ENCODE measurements at places on chromosomes 12 and 14. TPM values are rescaled to one million over a fixed set of nuclear protein-coding genes. Genes with fewer than 3 reads are reported as not detected.

The KRT8 gene
- total RNA-seq, result 0.99 TPM

The CMAS gene
- 66.4 TPM for total RNA-seq

The NFE2 gene
- total RNA-seq, result 6.5 TPM

The PMEL gene
- total RNA-seq, result 0.79 TPM
